T-cell (primary cell): ENCODE measurements at places on chromosomes 11 and 22.

GRCh38 chr11:62466444-62466843 lies 47.6 kb downstream of the SCGB1A1 start:
- no peak for DNase-seq

DNA sequence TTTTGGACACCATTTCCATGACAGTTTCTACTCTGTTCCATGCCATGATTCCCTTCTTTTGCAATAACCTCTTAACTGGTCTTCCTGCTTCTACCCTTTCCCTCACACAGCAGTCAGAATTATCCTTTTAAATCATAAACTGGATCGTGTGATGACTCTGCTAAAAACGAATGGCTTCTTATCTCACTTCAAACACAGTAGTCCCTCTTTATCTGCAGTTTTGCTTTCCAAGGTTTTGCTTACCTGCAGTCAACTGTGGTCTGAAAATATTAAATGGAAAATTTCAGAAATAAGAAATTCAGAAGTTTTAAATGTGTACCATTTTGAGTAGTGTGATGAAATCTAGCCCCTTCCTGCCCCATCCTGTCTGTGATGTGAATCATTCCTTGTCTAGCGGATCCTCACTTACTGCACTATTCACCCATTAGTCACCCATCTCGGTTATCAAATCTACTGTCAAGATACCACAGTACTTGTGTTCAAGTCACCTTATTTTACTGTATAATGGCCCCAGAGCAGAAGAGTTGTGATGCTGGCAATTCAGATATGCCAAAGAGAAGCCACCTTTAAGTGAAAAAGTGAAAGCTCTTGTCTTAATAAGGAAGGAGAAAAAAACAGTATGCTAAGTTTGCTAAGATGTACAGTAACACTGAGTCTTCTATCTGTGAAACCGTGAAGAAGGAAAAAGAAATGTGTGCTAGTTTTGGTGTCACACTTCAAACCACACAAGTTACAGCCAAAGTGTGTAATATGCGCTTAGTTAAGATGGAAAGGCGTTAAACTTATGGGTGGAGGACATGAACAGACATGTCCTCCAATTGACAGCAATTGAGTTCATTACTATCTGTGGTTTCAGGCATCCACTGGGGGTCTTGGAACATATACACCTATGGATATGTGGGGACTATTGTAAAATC lies 283.0 kb downstream of the DDX10 start:
- DNase-seq, result no peak

- no peak for DNase-seq
These were observed 30.6 kb downstream of the DBX1 start for GRCh38 chr11:20129665-20130064.

- DNase-seq, result no peak
These were observed 104.4 kb downstream of the FANCF start for GRCh38 chr11:22521226-22521625.

GRCh38 chr11:130216591-130217132 lies 57.1 kb downstream of the ST14 start:
- DNase-seq, result no peak
